CD8-positive, alpha-beta memory T cell (primary cell): ENCODE measurements at places on chromosomes 11 and 22. TPM values are rescaled to one million over a fixed set of nuclear protein-coding genes. Genes with fewer than 3 reads are reported as not detected.

MCHR1 gene
- total RNA-seq, result not detected

MOGAT2 gene
- total RNA-seq, result not detected

ANGPTL5 gene
- not detected for total RNA-seq

DNA sequence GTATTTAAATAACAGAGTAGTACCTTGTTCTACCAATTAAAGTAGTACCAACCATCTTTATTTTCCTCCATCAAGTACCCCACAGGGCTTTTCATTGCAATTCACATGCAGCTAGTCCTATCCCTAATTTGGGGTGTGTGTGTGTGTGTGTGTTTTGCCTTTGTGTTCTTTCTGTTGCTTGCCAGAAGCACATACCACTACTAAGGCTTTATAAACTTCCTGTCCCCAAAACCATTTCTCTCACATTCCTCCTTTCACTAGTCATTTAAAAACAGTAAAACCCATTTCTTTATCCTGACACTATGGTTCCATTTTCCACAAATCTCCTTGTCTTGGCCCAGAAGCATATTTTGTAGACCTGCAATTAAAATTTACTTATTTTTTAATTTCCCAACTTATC is 54.6 kb downstream of the SLC36A4 start:
- no peak for DNase-seq

DNA sequence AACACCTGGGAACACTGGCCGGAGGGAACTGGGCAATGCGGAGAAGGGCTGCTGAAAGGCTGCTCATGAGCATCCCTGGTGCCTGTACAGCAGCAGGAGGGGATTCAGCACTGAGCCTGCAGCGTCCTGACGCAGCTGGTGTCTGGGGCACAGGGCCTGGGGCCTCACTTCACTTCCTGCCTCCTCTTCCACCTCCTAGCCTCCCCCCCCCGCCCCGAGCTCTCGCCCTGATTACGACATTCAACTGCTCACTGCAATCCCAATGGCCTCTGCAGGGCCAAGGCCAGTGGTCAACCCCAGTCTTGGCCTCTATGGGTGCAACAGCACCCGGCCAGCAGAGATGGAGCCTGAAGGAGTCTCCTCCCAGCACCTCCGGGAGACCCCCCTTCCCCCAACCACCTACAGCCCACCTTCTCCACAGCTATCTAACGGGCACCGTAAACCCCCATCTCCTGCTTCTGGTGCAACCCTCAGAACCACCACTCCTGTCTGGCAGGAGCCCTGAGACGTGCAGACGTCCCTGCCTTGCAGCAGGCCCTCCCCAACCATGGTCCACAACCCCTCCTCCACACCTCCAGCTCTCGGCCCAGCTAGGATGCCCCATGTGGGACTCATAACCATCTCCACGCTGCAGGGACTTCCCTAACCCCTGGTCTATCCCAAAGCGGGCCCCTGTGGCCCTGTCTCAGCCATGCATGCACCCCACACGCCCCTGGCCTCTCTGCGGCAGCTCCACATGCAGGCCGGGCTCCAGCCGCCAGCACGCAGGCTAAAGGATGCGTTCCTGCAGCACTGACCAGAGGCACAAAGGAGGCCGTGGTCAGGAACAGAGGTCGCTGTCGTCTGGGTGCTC is 38.2 kb downstream of the BRD1 start:
- peak; percentile 56 for DNase-seq
